ENCODE measurements at places on chromosomes 11 and 22.
A peak's percentile ranks its signal among the peaks of the same experiment; 100 is the strongest.

GRCh38 chr11:105705786-105706530 is 96.1 kb downstream of the GRIA4 start:
- no peak for DNase-seq

- no peak for DNase-seq
These were observed 236.8 kb downstream of the DCDC1 start for GRCh38 chr11:31132531-31133421.

- no peak for DNase-seq
These were observed 18.0 kb downstream of the FAM227A start for GRCh38 chr22:38638216-38638615.

DNA sequence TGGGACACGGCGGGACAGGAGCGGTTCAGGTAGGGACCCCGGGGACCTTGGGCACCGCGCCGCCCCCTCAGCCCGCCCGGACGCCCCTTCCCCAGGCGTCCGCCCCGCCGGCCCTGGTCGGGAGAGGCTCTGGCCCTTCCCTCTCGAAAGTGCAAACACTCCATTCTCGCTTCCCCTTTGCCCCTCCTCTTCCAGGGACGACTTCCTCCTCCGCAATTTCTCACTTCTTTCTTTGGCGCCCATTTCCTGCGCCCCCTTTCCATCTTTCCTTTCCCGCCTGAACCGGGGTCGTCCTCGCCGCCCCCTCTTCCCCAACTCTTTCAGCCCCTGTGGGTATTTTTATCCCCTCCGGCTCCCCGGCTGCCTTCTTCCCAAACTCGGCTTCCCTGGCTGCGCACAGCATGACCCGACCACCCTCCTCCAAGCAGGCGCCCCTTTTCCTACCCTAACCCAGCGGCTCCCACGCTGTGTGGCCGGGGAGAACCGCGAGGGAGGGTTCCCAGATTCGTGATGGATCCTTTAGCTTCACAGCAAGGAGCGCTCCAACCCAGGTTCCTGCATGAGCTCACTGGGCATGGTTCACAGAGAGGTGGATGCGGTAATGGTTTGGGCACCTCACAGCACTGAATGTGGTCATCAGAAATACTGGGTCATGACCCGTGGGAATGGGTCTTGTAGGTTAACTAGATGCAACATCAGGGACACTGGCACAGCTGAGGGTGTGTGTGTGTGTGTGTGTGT is 689 bp downstream of the RAB39A start:
- DNase-seq: no peak

- DNase-seq: no peak
These were observed 302.0 kb downstream of the KIRREL3 start for GRCh38 chr11:126698576-126698975.

DNA sequence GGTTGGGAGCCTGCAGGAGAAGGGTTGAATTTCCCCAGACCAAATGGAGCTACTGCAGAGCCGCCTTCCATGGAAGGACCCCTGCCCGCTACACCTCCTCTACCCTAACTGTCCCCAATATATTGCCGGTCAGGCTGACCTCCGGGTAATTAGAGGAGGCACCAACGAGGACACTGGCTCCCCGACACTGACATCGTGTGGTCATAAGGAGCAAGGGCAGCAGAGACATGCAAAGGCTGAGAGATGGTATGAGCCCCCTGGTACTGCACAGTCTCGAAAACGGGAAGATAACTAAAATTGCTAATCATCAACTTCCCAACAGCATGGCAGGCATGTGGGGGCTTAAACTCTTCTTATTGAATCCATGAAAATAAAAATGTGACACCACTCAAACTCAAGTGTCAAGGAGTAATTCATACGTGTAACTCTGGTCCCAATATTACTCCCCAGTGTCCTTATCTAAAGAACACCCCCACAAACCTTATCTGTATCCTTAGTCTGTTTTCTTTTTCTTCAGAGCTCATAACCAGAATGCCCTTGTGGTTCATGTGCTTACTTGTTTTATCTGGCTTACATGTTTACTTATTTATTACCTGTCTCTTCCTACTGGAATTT is 4.4 kb downstream of the CAVIN3 start:
- DNase-seq: peak; percentile 37

DNA sequence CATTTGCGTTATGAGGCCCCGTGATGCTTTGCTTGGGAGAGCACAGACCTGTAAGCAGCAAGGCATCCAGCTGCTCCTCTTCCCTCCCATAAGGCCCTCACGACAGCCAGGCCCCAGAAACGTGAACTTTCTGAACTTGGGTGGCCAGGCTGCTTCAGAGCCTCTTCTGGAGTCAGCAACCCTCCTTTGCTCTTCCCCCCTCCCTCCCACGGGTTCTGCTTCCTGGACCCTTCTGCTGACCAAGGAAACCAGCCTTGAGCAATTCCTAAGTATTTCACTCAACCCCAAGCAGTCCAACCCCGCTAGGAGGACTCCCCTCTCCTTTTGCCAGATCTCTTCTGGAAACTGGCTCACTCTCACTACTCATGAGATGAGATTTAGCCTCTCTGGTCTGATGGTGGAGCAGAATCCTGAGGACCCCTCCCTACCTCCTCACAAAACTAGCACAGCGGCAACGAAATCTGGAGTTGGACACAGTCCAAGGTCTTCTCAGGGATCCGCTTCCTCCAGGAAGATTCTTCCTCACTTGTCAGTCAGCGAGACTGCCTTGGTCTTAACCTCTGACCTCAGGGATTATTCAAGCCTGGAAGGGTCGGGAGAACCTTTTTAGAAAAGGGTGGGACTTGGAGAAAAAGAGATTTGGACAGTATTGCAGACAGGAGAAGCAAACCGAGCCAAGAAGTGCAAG is 86.2 kb downstream of the UBASH3B start:
- DNase-seq: no peak

DNA sequence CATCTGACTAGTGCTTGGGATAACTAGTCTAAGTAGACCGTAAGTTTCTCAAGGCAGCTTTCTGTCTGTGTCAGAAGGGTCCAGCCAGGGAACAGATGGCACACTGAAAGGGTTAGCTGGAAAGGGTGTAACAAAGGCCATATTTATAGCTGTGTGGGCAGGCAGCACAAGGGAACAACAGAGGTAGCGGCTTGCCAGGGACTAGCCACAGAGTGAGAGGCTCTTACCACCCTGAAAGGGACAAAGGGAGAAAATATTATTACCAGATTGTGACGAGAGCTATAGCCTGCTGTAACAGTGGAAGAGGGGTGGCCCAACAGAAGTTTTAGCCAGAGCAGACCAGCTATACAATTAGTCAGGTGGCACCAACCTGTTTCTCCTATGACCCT is 129.4 kb downstream of the CCDC34 start:
- no peak for DNase-seq

GRCh38 chr22:37051391-37052385 is at the start of gene KCTD17:
KCTD17 (plus strand) TSS chr22:37051742; CDS start chr22:37051761, 19 bp downstream.
- no peak for DNase-seq

- DNase-seq: peak; percentile 72
These were observed 61.9 kb downstream of the BMAL1 start for GRCh38 chr11:13339195-13340153.

DNA sequence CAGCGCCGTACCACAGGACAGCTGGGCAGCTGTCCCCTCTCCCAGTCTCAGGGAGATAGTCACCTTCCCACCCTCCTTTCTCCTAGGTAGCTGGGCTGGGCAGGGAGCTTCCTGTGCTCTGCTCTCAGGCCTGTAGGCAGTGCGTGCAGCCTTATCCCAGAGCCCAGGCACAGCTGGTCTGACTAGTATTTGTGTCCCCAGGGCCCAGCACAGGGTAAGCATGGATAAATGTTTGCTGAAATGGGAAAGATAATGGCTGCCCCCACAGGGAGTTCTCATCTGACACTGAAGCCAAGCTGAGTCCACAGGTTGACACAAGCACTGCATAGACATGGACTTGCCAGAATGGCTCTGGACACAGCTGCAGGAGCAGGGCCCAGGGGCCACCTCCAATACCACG is 9.8 kb downstream of the SLC15A3 start:
- DNase-seq: no peak

GRCh38 chr11:34552270-34552669 is 38.7 kb upstream of the ELF5 start:
- DNase-seq: no peak

GRCh38 chr11:91922846-91923245 is 301.8 kb upstream of the FAT3 start:
- no peak for DNase-seq

- DNase-seq: no peak
These were observed 46.4 kb upstream of the CALCB start for GRCh38 chr11:15027011-15027410.

GRCh38 chr11:80163011-80163410 is 722.2 kb upstream of the TENM4 start:
- peak; percentile 83 for DNase-seq

DNA sequence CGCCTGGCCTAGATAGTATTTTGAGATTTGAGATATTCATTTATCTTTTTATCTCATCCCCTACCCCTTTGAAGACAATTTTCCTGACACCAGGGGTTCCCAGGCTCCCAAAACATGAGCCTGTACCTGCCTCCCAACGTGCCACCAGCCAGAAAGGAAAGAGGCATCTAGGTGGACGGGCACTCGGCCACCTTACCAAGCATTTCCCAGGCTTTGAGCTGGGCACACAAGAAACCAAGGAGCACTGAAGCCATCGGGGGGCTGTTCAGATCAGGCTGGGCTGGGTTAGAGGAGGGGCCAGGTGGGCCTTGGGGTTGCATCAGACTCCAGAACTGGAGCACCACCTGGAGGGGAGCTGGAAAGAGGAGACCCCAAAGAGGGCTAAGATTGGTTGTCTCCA is 28.5 kb upstream of the BAIAP2L2 start:
- DNase-seq: no peak

DNA sequence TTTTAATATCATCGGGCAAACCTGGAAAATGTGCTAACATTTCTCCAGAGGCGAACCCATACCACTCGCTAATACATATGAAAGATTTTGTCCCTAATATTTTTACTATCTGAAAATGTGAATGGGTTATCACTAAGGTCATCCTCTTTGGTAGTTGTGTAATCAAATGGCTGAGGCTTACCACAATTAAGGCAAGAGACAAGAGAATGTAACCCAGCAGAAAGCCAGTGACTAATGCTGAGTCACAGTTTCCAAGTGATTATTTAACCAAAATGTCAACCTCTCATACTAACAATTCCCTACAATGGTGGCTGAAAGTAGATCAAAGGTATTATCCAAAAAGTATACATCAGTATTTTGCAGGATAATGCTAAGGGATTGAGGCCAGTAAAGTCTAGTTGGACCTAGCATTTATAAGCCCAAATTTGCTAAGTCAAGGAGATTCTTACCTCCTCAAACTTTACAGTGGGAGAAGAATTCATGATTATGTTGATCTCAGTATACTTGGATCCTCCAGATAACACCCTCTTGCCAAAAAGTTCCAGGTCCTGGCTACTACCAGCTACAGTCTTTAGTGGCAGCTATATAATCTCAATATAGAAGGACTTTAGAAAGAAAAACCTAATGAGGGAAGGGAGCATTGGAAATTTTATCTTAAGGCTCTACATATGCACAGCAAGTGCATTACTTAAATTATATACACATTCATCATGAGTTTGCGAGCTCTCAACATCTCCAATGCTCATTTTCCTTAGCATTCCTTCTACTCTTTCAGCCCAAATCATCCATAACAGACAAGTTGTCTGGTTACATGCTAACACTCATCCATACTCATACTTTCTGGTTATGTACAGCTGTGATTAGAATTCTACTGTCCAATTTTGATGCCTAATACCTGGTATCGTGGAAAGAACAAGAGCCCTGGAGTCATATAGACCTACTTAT is 25.4 kb downstream of the SIK3 start:
- DNase-seq: peak; percentile 85

- DNase-seq: no peak
These were observed 7.8 kb upstream of the DDI1 start for GRCh38 chr11:104028476-104029263.

Data from foreskin keratinocyte (primary cell).